ENCODE measurements at places on chromosomes 3 and 15.

DNA sequence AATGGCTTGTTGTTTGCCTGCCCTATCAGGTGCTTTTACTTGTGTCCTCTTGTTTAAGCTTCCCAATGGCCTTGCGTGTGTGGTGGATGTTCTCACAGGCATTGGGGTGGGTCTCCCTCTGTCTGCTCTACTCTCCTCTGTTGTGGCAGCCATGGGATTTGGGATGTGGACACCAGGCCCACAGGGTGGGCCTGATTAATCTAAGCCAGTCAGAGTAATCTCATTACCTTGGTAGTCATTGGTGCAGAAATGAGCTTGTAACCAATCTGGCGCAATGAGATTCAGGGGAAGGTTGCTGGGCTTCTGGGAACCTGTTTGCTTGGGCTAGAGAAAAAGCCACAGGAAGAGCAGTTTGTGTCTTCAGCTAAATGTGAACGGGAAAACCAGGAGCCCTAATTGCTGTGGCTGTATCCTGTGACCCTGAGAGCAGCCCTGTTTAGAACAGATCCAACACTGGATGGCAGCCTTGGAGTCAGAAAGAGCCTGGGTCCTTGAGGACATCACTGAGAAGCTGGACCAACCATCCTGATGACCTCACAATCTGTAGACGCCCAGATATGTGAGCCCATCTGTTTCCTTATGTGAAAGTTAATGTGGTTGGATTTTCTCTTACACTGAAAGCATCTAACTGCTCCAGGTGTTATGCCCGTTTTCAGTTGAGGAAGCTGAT is 157.3 kb upstream of the UBE2E1 start:
- DNase-seq: peak; percentile 13

- DNase-seq: peak; percentile 35
These were observed 1.7 kb downstream of the LRRC3B start for GRCh38 chr3:26624209-26624765.

DNA sequence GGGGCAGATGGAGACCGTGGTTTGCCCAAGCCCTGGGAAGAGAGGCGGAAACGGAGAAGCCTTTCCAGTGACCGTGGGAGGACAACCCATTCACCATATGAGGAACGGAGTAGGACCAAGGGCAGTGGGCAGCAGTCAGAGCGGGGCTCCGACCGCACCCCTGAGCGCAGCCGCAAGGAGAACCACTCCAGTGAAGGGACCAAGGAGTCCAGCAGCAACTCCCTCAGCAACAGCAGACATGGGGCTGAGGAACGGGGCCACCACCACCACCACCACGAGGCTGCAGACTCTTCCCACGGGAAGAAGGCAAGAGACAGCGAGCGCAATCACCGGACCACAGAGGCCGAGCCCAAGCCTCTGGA is 2.0 kb downstream of the RBM15B start:
- no peak for DNase-seq

DNA sequence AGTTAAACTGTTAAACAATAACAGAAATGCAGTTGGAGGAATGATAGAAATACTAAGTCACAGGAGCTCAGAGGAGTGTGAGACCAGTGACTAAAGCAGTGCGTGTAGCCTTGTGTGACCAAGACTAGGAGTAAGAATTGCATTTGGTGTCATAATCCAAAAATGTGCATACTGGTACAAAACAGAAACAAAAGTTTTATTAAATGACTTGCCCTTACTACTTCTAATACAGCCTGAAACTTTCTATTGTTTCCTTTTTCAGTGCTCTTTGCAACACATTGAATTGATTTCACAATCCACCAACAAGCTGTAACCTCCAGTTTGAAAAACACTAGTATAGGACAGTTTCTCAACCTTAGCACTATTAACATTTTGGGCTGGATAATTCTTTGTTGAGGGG is 17.1 kb downstream of the SNX1 start:
- DNase-seq: no peak

DNA sequence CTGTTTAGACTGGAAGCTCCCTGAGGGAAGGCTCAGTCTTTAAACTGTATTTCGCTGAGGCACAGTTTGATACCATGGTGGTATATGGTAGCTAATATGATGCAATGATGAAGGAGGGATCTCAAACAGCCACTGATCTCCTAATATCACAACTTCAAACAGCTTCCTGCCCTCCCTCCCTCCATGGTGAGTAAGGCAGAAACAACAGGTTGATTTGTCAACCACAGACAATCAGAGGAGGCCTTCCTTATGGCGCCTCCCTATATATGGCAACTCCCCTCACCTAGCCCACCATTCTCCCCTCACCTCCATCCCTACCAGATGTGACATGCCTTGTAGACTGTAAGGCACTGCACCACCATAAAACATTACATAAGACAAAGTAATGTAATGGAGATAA is 316.5 kb upstream of the ICE2 start:
- no peak for DNase-seq

GRCh38 chr3:116301422-116301821 is 143.9 kb downstream of the LSAMP start:
- DNase-seq: no peak

GRCh38 chr15:67024314-67024997 is 40.9 kb upstream of the SMAD3 start:
- DNase-seq: peak; percentile 97

- DNase-seq: no peak
These were observed 25.5 kb upstream of the NPTN start for GRCh38 chr15:73658645-73659044.

GRCh38 chr15:62958528-62959363 is 83.8 kb upstream of the TPM1 start:
- no peak for DNase-seq

DNA sequence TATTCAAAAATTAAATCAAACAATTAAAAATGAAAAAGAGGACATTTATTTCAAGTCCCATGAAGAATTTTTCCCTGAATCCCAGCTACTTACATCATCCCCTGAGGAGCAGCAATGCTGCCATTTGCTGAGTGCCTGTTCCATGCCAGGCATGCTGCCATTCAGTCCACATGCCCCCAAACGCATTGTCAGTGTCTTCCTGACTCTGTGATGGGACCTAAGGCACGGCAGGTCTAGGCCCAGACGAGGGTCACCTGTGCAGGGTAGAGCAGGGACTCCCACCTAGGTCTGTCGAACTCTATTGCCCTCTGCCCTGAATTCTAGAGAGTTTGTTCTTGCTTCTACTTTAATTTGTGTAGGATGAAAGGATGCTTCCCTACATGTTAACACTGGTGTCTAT is 7.0 kb downstream of the PSTPIP1 start:
- DNase-seq: no peak
